ENCODE measurements at places on chromosomes 2 and 18.

DNA sequence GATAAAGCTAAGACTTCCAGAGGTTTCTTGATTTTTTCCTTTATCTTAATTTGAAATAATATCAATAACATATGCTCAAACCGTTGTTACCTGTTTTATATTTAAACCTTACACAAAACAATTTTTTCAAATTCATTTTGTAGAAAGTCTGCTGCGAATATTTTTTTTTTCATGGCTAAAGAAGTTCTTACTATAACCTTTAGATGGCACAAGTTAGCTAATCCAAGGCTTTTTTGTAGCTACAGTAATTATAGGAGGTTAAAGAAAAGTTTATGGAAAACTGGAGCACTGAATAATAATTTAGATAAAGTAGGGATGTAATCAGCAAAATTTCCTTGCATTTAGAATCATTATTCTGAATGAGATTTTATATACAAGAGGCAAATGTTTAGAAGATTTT is 78.0 kb upstream of the PNPT1 start:
- DNase-seq: no peak

- no peak for DNase-seq
Observed at GRCh38 chr2:23385351-23385747, 370 bp downstream of the KLHL29 start.

GRCh38 chr2:64624862-64625261 is 28.9 kb downstream of the SERTAD2 start:
- DNase-seq: no peak

DNA sequence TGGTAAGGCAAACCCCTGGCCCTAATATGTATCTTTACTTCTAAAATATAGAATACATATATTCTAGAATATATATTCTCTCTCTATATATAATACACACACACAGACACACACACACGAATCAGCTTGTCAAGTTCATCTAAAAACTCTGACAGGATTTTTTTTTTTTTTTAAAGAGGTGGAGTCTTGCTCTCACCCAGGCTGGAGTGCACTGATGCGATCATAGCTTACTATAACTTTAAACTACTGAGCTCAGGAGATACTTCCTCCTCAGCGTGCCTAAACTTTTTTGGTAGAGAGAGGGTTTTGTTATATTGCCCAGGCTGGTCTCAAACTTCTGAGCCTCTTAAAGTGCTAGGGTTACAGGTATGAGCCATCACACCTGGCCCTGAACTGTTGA is 45.2 kb downstream of the DOK1 start:
- DNase-seq: no peak

- peak; percentile 64 for DNase-seq
Observed at GRCh38 chr2:10434886-10435819, 13.0 kb downstream of the ODC1 start.

DNA sequence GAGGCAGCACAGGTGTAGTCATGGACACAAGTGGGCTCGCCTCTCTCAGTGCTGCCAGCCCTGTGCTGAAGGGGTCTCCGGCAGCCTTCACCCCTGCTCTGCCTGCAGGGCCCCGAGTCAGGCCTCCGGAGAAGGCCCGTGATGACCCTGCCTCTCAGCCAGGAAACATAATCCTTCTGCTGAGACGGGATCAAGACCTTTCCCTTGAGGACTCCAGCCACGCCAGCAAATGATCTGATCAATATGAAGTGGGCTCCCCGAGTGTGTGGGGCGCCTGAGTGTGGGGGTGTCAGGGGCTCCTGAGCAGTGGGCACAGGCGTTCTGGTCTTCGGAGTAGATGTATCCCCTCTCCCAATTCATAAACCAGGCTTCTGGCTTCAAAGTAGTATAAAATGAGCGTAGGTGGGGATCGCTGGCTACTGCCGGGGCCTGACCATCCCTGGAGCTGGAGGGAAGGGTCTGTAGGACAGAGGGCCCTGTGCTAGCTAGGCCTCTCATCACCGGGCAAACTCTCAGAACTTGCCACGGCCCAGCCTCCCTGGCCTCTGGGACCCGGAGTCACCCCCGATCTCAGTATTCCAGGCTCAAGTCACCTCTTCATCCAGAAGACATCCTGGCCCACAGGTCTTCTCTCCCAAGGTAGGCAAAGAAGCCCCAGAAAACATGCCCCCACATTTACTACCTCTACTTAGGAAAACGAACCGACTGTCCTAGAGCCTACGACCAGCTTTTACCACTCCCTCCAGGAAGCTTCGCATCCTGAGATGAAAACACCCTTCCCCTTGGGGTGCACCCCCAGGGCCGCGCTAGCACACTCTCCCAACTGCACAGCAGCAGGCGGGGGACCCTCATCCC is 33.6 kb downstream of the CRACDL start:
- no peak for DNase-seq
